ENCODE measurements at places on chromosomes 2 and 18. TPM values are rescaled to one million over a fixed set of nuclear protein-coding genes. Genes with fewer than 3 reads are reported as not detected.

STPG4 gene
- total RNA-seq: 0.79 TPM

GAD1 gene
- 18.5 TPM for total RNA-seq

TMBIM1 gene
- 175 TPM for total RNA-seq

PKDCC gene
- total RNA-seq: 339 TPM

REG3A gene
- 0.45 TPM for total RNA-seq

CLEC4F gene
- not detected for total RNA-seq

TFCP2L1 gene
- 17.8 TPM for total RNA-seq

ACMSD gene
- not detected for total RNA-seq

PSMA8 gene
- total RNA-seq: not detected

ARHGAP15 gene
- total RNA-seq: not detected

SERPINB13 gene
- not detected for total RNA-seq

UGT1A4 gene
- total RNA-seq: 0.79 TPM

ZC3H15 gene
- 98.1 TPM for total RNA-seq

PDCD1 gene
- total RNA-seq: not detected

POLR1A gene
- 79.5 TPM for total RNA-seq

GKN2 gene
- not detected for total RNA-seq

- no peaks in the 10 kb centered on the region for H3K27me3 ChIP-seq
- H3K4me1 ChIP-seq: no peaks in the 10 kb centered on the region
- no peaks in the 10 kb centered on the region for H3K36me3 ChIP-seq
- no peak for DNase-seq
- no peak overlapping the region for H3K4me3 ChIP-seq
- H3K27ac ChIP-seq: no peak overlapping the region
These were observed 443.9 kb upstream of the ZNF804A start for GRCh38 chr2:184154438-184154837.

- H3K4me3 ChIP-seq: no peak overlapping the region
- no peaks in the 10 kb centered on the region for H3K4me1 ChIP-seq
- H3K36me3 ChIP-seq: no peaks in the 10 kb centered on the region
- no peak for DNase-seq
- H3K27ac ChIP-seq: no peak overlapping the region
These were observed 167.1 kb upstream of the KYNU start for GRCh38 chr2:142710336-142710735.

DNA sequence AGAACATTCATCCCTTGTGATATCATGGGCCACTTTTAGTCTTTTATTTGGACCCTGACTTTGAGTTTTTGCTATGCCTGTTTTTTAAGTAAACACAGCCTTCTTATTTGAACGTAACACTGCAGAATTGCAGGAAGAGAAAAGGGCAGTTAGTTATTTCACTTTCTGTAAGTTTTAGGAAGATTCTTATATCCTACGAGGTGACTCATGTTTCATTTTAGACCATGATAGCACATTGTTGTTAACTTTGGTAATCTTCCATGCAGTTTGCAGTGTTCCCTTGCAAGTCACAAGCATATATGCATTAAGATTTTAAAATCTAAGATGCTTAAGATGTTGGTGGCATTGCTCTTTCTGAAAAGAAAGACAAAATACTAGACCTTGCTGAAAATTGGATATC lies 128.6 kb upstream of the EPC2 start:
- DNase-seq: no peak
- no peak overlapping the region for H3K4me3 ChIP-seq
- H3K27ac ChIP-seq: no peak overlapping the region
- no peaks in the 10 kb centered on the region for H3K4me1 ChIP-seq
- H3K36me3 ChIP-seq: no peaks in the 10 kb centered on the region

GRCh38 chr2:112154246-112155117 lies 16.3 kb downstream of the FBLN7 start:
- H3K27me3 ChIP-seq: no peaks in the 10 kb centered on the region
- DNase-seq: no peak
- no peaks in the 10 kb centered on the region for H3K4me1 ChIP-seq
- H3K27ac ChIP-seq: no peak overlapping the region
- no peak overlapping the region for H3K4me3 ChIP-seq

DNA sequence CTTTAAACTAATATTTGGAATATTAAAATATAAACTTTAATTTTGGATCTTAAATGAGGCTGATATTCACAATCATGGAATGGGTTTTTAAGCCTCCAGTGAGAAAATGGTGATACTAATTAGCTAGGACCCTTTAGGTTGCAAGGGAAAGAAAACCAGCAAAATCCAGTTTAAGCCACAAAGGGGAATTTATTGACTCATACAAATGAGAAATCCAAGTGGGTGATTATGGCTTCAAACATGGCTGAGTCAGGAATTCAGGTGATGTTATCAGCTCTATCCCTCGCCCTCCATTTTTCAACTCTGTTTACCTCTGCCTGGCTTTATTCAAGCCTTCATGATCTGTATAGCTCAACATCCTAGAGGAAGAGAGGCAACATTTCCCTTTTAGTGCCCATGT lies 75.3 kb upstream of the DLX2 start:
- no peaks in the 10 kb centered on the region for H3K36me3 ChIP-seq
- 0 out of 2 replicates have a peak, but pooled peaks cover 2% of the 10 kb centered on the region for H3K27me3 ChIP-seq
- H3K4me1 ChIP-seq: peaks cover 6% of the 10 kb centered on the region

GRCh38 chr18:3998698-3999333 lies 456.3 kb downstream of the DLGAP1 start:
- no peak overlapping the region for H3K27ac ChIP-seq
- no peaks in the 10 kb centered on the region for H3K4me1 ChIP-seq
- DNase-seq: no peak
- no peak overlapping the region for H3K4me3 ChIP-seq

DNA sequence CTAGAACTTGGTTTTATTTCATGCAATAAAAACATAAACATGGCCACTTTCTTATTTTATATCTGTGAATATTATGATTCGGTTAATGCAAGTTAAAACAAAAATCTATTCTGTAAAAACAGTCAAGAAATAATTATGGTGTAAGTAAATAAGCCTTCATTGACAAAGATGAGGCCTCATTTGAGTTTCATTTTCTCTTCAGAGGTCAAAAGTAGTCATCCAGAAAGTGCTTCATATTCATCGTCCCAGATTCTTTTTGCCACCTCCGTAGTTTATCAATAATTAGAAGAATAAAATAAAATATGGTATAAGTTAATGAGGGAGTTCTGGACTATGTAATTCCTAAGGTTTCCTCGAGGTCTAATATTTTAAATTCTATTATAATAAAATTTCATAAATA lies 19.4 kb upstream of the HNRNPA3 start:
- no peak for DNase-seq
- no peak overlapping the region for H3K27ac ChIP-seq
- no peak overlapping the region for H3K4me3 ChIP-seq
- no peaks in the 10 kb centered on the region for H3K27me3 ChIP-seq
- peaks cover 12% of the 10 kb centered on the region for H3K4me1 ChIP-seq
- H3K36me3 ChIP-seq: no peaks in the 10 kb centered on the region

DNA sequence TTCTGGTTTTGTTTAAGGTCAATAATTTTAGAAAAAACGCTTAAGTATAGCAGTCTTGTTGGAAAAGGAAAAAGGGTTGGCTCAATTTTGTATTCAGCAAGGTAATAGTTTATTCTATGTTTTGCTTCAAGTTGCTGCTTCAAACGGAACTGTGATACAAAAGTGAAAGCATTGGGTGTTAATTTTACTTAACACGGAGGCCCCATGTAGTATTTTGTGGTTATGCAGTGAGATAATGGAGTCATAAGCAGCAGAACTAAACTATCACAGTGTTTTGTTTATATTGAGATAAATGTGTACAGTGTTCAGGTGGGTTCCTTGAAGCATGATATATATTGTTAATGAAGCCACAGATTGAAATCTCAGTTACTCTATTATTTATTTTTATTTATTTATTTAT lies 67.0 kb upstream of the LYPD6B start:
- DNase-seq: no peak
- H3K27me3 ChIP-seq: no peaks in the 10 kb centered on the region
- H3K36me3 ChIP-seq: no peaks in the 10 kb centered on the region
- H3K4me1 ChIP-seq: no peaks in the 10 kb centered on the region

- H3K27ac ChIP-seq: no peak overlapping the region
- H3K27me3 ChIP-seq: no peaks in the 10 kb centered on the region
- no peak overlapping the region for H3K4me3 ChIP-seq
These were observed 84.3 kb downstream of the NETO1 start for GRCh38 chr18:72783530-72783929.

GRCh38 chr2:44955593-44956392 lies 14.3 kb downstream of the SIX3 start:
- peak overlapping the region; percentile 32 for H3K4me3 ChIP-seq
- peak; percentile 75 for DNase-seq
- no peaks in the 10 kb centered on the region for H3K27me3 ChIP-seq
- H3K4me1 ChIP-seq: no peaks in the 10 kb centered on the region

DNA sequence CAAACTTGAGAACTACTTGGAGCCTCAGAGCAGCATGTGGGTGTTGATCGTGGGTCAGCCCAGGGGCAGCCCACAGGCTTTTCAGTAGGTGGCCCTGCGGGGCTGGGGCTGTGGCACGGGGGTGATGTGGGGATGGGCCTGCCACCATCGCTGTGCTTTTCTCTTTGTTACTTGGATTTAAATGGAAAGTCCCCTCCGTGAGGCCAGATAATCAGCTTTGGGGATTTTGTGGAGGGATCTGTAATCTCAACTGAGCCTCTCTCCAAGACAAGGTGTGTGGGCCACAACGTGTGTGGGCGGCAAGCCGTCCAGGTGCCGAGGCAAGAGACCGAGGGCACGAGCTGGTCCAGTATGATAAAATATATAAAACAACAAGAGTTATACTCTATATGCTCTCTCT lies 16.7 kb downstream of the COLEC11 start:
- H3K36me3 ChIP-seq: no peaks in the 10 kb centered on the region
- H3K4me1 ChIP-seq: no peaks in the 10 kb centered on the region
- H3K4me3 ChIP-seq: no peak overlapping the region
- H3K27ac ChIP-seq: no peak overlapping the region
- no peak for DNase-seq

GRCh38 chr2:119477113-119477505 lies 45.5 kb downstream of the TMEM37 start:
- H3K4me3 ChIP-seq: no peak overlapping the region
- peaks cover 18% of the 10 kb centered on the region for H3K4me1 ChIP-seq
- H3K27me3 ChIP-seq: no peaks in the 10 kb centered on the region
- no peak for DNase-seq

GRCh38 chr18:44805176-44805575 lies 124.5 kb downstream of the SETBP1 start:
- no peak for DNase-seq
- H3K4me1 ChIP-seq: peaks cover 44% of the 10 kb centered on the region

GRCh38 chr2:67455219-67456142 lies 58.3 kb downstream of the ETAA1 start:
- H3K4me3 ChIP-seq: no peak overlapping the region
- H3K27me3 ChIP-seq: no peaks in the 10 kb centered on the region
- no peak overlapping the region for H3K27ac ChIP-seq
- H3K4me1 ChIP-seq: peaks cover 18% of the 10 kb centered on the region
- DNase-seq: no peak

DNA sequence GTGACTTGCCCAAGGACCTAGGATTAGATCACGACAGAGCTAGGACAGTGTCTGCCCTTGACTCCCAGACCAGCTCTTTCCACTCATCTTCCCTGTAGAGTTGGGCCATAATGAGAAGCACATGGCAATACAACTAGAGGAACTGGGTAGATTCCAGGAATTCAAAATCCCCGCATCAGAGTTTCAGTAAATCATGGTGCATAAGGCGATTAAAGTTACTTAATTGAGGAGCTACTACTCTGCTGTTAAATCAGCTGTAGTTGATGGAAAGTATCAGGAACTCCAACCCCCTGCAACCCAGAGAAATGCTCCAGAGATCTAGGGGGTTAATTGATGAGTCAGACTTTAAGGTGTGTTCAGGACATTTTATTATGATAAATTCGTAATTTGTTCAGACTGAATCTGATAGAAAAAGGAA lies 5.7 kb downstream of the ANTXR1 start:
- no peak overlapping the region for H3K4me3 ChIP-seq
- H3K36me3 ChIP-seq: no peaks in the 10 kb centered on the region

DNA sequence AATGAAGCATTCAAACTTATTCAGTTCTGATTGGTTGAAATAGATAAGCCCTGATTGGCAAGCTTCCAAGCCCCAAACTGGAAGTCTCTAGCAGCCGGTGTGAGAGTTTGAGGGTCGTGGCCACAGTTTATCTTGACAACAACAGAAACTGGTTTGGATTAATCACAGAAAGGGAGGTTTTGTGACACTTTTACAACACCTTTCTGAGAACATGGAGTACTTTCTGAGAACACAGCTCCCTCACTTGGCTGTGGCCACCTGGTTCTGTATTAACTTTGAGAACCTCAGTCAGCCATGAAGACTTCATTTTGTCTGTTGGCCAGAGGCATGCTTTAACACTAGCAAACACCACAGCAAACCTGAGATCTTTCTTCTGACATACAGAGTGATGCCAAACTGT lies 280.7 kb upstream of the VWC2L start:
- no peak overlapping the region for H3K27ac ChIP-seq
- DNase-seq: no peak
- H3K4me3 ChIP-seq: no peak overlapping the region
- no peaks in the 10 kb centered on the region for H3K36me3 ChIP-seq
- no peaks in the 10 kb centered on the region for H3K27me3 ChIP-seq

GRCh38 chr2:189601043-189601442 lies 20.5 kb upstream of the SLC40A1 start:
- no peak overlapping the region for H3K27ac ChIP-seq
- H3K4me1 ChIP-seq: peaks cover 36% of the 10 kb centered on the region
- no peaks in the 10 kb centered on the region for H3K36me3 ChIP-seq
- no peak for DNase-seq
- no peak overlapping the region for H3K4me3 ChIP-seq
- no peaks in the 10 kb centered on the region for H3K27me3 ChIP-seq

DNA sequence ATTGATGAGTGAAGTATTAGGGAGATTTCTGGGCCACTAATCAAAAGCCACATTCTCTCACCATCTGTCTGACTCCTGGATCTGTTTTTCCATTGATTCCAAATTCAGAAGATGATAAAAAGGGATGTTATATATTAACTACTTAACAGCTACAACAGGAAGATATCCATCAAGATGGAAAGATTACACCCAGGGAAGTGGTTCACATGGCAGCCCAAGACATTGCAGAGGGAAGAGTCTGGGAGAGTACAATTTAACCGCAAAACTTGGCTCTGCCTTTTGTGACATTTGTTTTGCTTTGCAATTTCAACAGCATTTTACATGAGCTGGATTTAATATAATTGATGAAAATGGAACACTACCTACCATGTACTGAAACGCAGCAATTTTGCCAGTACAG lies 22.5 kb upstream of the TCF4 start:
- no peak overlapping the region for H3K27ac ChIP-seq
- no peaks in the 10 kb centered on the region for H3K4me1 ChIP-seq
- no peaks in the 10 kb centered on the region for H3K27me3 ChIP-seq
- H3K36me3 ChIP-seq: no peaks in the 10 kb centered on the region

DNA sequence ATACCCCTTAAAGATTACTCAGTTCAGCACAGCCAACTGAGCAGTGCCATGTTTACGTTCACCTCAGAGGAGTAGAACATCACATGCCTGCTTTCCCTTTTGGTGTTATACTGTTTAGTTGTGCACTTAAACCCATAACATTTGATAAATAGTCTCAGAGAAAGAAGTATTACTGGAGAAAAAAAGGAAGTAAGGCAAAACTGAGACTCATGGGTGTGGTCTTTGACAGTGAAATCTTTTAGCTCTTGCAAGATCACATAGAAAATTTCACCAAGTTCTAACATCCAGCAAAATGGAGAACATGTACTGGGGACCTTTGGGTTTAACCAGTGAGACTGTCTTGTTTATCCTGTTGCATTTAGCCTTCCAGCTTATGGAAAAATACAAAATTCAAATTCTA lies 5.6 kb downstream of the TANK start:
- H3K4me3 ChIP-seq: no peak overlapping the region
- no peak for DNase-seq
- peaks cover 3% of the 10 kb centered on the region for H3K36me3 ChIP-seq
- peaks cover 7% of the 10 kb centered on the region for H3K4me1 ChIP-seq
- H3K27ac ChIP-seq: no peak overlapping the region
